ENCODE measurements at places on chromosomes 13 and 19. TPM values are rescaled to one million over a fixed set of nuclear protein-coding genes. Genes with fewer than 3 reads are reported as not detected.

Gene TEX29
- not detected for total RNA-seq

Gene XPO4
- total RNA-seq = 13.6 TPM

DNA sequence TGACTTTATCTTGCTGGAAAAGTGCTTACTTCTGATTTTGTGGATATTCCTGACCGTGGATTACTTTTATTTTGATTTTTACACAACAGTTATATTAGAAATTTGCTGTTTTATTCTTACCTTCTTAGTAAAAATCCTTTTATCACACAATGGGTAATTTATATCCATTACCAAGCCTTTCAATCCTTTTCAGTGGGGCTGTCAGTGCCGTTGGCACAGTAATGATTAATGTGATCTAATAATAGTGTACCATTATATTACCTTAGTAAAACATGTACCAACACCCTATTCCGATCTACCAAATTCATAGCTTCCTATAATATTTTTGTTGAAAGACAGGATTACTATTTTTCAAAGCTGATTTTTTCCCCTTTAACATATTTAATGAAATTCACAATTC lies 87.3 kb upstream of the ZNF536 start:
- no peak overlapping the region for H3K27ac ChIP-seq
- H3K36me3 ChIP-seq = no peaks in the 10 kb centered on the region
- no peak for DNase-seq
- H3K4me1 ChIP-seq = no peaks in the 10 kb centered on the region

DNA sequence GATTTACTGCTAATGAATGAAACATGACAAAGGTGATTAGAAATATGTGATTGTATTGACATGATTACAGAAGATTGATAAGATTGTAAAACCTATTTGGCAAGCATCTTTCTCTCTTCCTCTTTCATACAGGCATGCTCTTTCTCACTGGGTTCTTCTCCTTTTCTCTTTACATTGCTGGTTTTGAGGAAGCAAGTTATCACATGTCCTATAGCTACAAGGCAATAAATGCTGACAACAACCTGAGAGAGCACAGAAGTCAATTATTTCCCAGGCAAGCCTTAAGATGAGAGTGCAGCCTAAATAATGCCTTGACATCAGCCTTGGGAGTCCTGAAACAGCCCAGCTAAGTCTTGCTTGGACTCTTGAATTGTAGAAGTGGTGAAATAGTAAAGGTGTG lies 875.0 kb downstream of the SLITRK1 start:
- no peak overlapping the region for H3K4me3 ChIP-seq
- H3K36me3 ChIP-seq = no peaks in the 10 kb centered on the region
- no peaks in the 10 kb centered on the region for H3K27me3 ChIP-seq
- no peak for DNase-seq
- H3K27ac ChIP-seq = no peak overlapping the region
- H3K4me1 ChIP-seq = no peaks in the 10 kb centered on the region

DNA sequence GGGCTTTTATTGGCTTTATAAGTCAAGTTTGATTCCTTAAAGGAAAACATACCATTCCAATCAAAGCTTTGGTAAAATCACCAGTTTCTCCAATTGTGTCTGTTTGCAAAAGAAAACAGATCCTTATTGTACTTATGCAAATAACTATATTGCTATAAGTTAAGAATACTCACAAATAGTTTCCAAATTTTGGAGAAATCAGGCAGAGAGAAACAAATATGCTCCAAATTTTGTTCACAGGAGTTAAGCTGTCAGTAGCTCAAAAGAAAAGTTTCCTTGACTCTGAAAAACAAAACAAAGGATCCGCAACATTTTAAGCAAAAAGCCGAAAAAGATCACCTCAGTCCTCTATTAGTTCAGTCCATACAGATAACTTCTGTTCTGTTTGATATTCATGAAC lies 19.2 kb upstream of the IGFL4 start:
- no peak overlapping the region for H3K27ac ChIP-seq
- peaks cover 98% of the 10 kb centered on the region for H3K27me3 ChIP-seq
- no peaks in the 10 kb centered on the region for H3K36me3 ChIP-seq
- H3K4me3 ChIP-seq = no peak overlapping the region

DNA sequence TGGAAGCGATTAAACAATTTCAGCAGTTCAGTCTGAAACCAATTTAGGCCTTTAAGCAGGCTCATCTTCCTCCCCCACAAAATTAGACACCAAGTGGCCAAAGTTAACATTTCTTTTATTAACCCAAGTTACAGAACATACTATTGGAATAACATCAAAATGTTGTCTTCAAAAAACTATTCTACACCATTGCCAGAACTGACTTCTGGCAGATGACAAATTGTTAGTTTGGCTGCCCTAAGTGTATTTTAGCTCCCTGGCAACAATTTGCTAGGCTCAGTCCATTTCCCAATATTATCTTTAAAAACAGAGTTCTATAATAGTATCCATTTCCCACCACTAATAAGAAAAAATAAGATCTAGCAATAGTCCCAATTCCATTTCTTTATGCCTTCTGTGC lies 107.8 kb downstream of the SGCG start:
- DNase-seq = no peak
- H3K36me3 ChIP-seq = no peaks in the 10 kb centered on the region
- peaks cover 30% of the 10 kb centered on the region for H3K27me3 ChIP-seq
- no peak overlapping the region for H3K27ac ChIP-seq
- H3K4me3 ChIP-seq = no peak overlapping the region

- H3K4me1 ChIP-seq = no peaks in the 10 kb centered on the region
- H3K4me3 ChIP-seq = no peak overlapping the region
- no peak for DNase-seq
- no peaks in the 10 kb centered on the region for H3K27me3 ChIP-seq
- no peaks in the 10 kb centered on the region for H3K36me3 ChIP-seq
These were observed 577.1 kb upstream of the PRR20A start for GRCh38 chr13:56563663-56564062.

DNA sequence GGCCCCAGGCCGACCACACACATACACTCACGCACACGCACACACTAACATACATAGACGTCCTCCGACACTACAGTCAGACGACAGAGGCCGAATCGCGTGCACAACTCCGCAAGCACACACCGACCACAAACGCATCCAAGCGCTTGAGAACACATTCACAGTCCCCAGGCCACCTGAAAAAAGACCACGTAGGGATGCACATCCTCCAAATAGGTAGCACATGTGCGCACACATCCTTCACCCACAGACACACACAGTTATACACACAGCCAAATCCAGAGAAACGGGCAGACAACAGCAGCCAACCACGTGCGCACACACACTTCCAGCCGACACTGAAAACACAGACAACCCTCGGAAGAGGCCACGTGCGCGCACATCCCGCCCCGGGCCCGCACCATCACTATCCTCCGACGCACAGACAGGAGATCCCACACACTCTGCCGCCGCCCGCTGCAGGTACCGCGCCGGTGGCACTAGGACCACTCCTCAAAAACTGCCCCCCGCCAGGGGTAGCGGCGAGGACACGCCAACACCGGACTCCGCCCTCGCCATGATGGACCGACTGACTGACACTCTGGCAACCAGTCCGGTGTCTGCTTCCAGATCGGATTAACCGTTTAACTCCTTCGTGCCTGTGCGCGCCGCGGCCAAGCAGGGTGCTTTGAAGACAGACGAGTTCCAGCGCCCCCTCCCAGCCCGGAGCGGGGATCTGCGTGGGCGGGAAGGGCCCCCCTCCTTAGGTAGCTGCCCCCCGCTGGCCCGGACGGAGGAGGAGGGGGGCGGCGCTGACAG lies 493 bp upstream of the PDE4A start:
- peaks cover 18% of the 10 kb centered on the region for H3K4me1 ChIP-seq
- H3K4me3 ChIP-seq = peak overlapping the region; percentile 43
- no peak overlapping the region for H3K27ac ChIP-seq
- H3K27me3 ChIP-seq = peaks cover 68% of the 10 kb centered on the region
- DNase-seq = no peak

DNA sequence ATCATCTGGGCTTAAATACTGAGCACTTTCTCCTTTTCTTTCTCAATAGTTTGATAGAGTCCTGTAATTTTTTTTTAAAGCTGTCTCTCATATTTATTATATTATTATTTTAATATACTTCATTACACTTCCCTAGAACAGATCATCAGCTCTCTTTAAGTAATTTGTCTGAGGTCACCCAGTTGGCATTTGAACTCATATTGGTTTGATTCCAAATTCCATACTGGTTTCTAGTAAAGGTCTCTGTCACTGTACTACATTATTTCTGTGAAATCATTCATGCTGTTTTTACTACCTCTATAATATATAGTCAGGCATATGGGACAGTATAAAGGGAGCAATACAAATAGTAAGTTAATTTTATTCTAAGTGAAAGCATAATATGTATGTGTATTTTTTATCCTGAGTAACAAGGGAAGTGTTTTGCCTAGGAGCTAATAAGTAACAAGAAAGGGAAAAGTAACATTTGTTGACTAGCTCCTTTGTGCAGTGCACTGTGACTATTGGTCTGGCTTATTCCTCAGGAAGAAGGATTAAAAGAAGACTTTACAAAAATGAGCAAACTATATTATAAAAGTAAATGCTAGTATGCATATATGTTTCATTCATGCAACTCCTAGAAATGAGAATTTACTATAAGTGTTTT lies 14.3 kb downstream of the LPAR6 start:
- H3K36me3 ChIP-seq = peaks cover 8% of the 10 kb centered on the region
- peak overlapping the region; percentile 7 for H3K4me3 ChIP-seq
- H3K27me3 ChIP-seq = no peaks in the 10 kb centered on the region
- H3K27ac ChIP-seq = peak overlapping the region; percentile 52
- H3K4me1 ChIP-seq = peaks cover 20% of the 10 kb centered on the region

DNA sequence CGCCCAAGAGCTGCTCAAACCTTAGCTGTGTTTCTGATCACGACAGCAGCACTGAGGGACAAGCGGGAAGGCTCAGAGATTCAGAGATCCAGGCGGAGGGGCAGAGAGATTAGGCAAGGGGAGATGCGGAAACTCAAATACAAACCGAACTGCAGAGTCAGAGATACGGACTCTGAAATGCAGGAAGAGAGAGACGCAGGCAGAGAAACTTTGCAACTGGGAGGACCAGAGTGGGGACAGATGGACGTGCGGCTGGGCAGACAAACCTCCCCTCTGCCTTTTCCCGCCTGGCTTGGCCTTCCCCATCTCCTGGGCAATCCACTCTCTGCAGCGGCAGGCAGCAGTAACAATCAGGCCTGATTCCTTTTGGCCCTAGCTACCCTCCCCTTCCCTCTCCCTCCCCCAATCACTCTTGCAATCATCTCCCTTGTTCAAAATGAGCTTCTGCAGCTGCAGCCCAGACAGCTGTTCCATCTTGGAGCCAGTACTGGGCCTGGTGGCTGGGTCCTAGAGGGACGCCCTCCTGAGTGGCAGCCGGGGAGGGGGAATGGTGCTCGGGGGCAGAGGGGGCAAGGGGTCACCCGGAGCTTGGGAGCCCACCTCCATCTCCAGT lies 29.7 kb downstream of the OLFM2 start:
- H3K36me3 ChIP-seq = no peaks in the 10 kb centered on the region
- no peak overlapping the region for H3K4me3 ChIP-seq
- no peaks in the 10 kb centered on the region for H3K4me1 ChIP-seq
- no peak overlapping the region for H3K27ac ChIP-seq
- H3K27me3 ChIP-seq = no peaks in the 10 kb centered on the region

GRCh38 chr13:96741779-96742178 lies 252.5 kb downstream of the OXGR1 start:
- H3K4me3 ChIP-seq = no peak overlapping the region
- H3K4me1 ChIP-seq = no peaks in the 10 kb centered on the region
- no peak overlapping the region for H3K27ac ChIP-seq
- no peak for DNase-seq

GRCh38 chr13:49240017-49240416 lies 7.7 kb upstream of the CDADC1 start:
- peaks cover 22% of the 10 kb centered on the region for H3K27me3 ChIP-seq
- H3K27ac ChIP-seq = no peak overlapping the region
- H3K4me1 ChIP-seq = no peaks in the 10 kb centered on the region

GRCh38 chr13:51000571-51001260 lies 91.1 kb downstream of the RNASEH2B start:
- no peaks in the 10 kb centered on the region for H3K4me1 ChIP-seq
- DNase-seq = no peak
- H3K27me3 ChIP-seq = no peaks in the 10 kb centered on the region
- H3K4me3 ChIP-seq = no peak overlapping the region
- H3K27ac ChIP-seq = no peak overlapping the region

DNA sequence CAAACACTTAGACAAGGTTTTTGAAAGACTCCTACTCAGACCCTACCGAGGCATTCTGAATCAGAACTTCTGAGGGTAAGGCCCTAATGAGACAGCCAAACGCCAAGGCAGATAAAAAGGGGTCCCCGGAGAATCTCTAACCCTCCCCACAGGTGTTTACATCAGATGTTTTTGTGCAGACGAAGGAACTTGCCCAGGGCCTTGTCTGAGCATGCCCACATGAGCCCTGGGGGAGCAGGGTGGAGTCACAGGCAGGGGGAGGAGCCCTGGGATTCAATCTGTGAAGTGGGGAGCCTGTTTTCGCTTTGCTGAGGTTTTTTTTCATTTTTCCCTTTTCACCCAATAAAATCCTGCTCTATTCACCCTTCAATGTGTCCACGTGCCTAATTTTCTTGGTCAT lies 61.6 kb upstream of the MED4 start:
- no peaks in the 10 kb centered on the region for H3K27me3 ChIP-seq
- H3K27ac ChIP-seq = peak overlapping the region; percentile 71
- H3K4me3 ChIP-seq = no peak overlapping the region
- H3K36me3 ChIP-seq = peaks cover 19% of the 10 kb centered on the region
- peaks cover 75% of the 10 kb centered on the region for H3K4me1 ChIP-seq
- peak; percentile 35 for DNase-seq

- no peak overlapping the region for H3K27ac ChIP-seq
- peaks cover 25% of the 10 kb centered on the region for H3K27me3 ChIP-seq
- no peaks in the 10 kb centered on the region for H3K36me3 ChIP-seq
- no peaks in the 10 kb centered on the region for H3K4me1 ChIP-seq
- DNase-seq = no peak
- no peak overlapping the region for H3K4me3 ChIP-seq
These were observed 17.0 kb downstream of the RXFP2 start for GRCh38 chr13:31756346-31756745.

GRCh38 chr19:23410155-23410554 lies 14.9 kb upstream of the ZNF91 start:
- no peak overlapping the region for H3K4me3 ChIP-seq
- no peak for DNase-seq
- no peaks in the 10 kb centered on the region for H3K36me3 ChIP-seq
- no peaks in the 10 kb centered on the region for H3K4me1 ChIP-seq

GRCh38 chr13:49340161-49340560 lies 92.4 kb downstream of the CDADC1 start:
- H3K27ac ChIP-seq = no peak overlapping the region
- DNase-seq = no peak
- H3K27me3 ChIP-seq = no peaks in the 10 kb centered on the region
- no peaks in the 10 kb centered on the region for H3K4me1 ChIP-seq
- no peak overlapping the region for H3K4me3 ChIP-seq
- no peaks in the 10 kb centered on the region for H3K36me3 ChIP-seq

Data from Calu3 (cell line).